ENCODE measurements at places on chromosomes 16 and 17.

DNA sequence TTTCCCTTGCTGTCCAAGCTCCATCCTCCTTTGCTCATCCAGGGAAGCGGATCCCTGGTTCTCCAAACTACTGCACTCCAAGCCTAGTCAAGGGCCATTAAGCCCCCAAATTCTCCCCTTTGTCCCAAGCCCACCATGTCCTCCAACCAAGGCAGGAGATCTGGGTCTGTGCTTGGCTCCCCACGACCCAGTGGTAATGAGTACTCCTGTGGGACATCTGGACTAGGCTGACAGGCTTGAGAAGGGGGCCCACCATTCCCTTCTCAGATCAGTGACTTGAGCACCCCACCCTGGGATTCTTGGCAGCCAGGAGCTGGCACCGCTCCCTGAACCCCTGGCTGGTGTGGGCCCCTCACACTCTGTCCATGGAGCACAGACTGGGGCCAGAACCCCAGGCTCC is 17.1 kb downstream of the OSBPL7 start:
- no peaks in the 10 kb centered on the region for H3K4me1 ChIP-seq
- H3K27me3 ChIP-seq = no peaks in the 10 kb centered on the region
- H3K4me3 ChIP-seq = no peak overlapping the region
- peaks cover 35% of the 10 kb centered on the region for H3K36me3 ChIP-seq
- no peak for DNase-seq

- no peak for DNase-seq
- no peaks in the 10 kb centered on the region for H3K27me3 ChIP-seq
- no peak overlapping the region for H3K27ac ChIP-seq
- no peaks in the 10 kb centered on the region for H3K4me1 ChIP-seq
Observed at GRCh38 chr17:60157487-60158040, 7.8 kb downstream of the CA4 start.

- peak overlapping the region; percentile 88 for H3K27ac ChIP-seq
- H3K27me3 ChIP-seq = no peaks in the 10 kb centered on the region
- H3K4me3 ChIP-seq = peak overlapping the region; percentile 76
- peaks cover 7% of the 10 kb centered on the region for H3K4me1 ChIP-seq
- DNase-seq = peak; percentile 80
- H3K36me3 ChIP-seq = no peaks in the 10 kb centered on the region
Observed at GRCh38 chr17:43125967-43126910, 1.1 kb upstream of the BRCA1 start.

DNA sequence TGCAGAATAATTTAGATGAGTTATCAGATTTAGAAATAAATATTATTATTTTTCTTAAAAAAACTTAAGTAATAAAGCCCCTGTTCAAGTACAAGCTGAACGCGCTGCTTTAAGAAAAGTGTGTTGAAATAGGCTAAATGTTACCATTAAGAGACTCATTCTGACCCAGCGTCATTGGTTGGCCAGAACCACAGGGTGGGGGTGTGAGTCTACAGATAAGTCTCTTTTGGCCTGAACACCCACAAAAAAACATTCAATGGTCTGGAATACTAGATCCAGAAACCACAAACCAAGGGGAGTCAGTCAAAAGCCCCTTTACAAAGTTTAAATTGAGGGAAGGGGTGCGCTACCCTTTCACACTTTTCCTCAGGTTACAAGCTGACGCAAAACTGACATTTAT is 776.1 kb downstream of the KCNJ2 start:
- no peaks in the 10 kb centered on the region for H3K27me3 ChIP-seq
- no peaks in the 10 kb centered on the region for H3K36me3 ChIP-seq
- DNase-seq = no peak
- H3K4me3 ChIP-seq = no peak overlapping the region
- no peaks in the 10 kb centered on the region for H3K4me1 ChIP-seq

- H3K27ac ChIP-seq = no peak overlapping the region
- no peak for DNase-seq
- H3K4me1 ChIP-seq = peaks cover 41% of the 10 kb centered on the region
Observed at GRCh38 chr16:85150331-85150940, 38.2 kb upstream of the CIBAR2 start.

DNA sequence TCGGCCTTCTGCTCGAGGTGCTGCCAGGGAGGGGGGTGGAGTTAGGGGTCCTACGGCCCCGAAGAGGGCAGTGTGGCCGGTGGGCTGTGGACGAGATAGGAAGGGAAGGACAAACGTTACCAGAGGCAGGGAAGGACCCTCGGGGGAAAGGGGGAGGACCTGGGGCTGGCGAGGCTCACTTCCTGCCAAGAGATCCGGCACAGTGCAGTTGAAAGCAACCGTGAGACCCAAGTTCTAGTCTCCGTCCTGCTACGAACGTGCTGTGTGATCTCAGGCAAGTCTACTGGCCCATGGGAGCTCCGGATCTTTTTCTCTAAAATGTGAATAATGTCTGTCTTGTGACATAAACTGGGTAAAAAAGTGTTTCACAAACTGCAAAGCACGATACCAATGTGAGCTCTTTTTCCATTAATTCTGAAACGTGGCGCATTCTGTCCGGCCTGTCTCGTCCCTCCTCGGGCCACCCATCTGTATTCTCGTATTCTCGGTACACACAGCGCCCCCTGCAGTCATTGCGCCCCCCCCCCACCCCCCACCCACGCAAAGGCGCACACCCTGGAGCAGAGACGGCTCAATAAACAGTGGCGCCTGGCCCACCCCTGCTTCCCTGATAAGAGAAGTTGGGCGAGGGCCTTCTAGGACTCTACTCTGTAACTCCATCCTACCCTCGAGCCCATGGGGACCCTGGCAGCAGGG is 8.8 kb downstream of the CYGB start:
- peak; percentile 84 for DNase-seq
- H3K4me3 ChIP-seq = peak overlapping the region; percentile 39
- H3K27ac ChIP-seq = peak overlapping the region; percentile 94
- H3K4me1 ChIP-seq = peaks cover 85% of the 10 kb centered on the region

GRCh38 chr16:87895641-87896141 is 26.4 kb upstream of the SLC7A5 start:
- H3K4me3 ChIP-seq = no peak overlapping the region
- H3K36me3 ChIP-seq = no peaks in the 10 kb centered on the region
- peak overlapping the region; percentile 48 for H3K27ac ChIP-seq
- no peaks in the 10 kb centered on the region for H3K27me3 ChIP-seq

- H3K27ac ChIP-seq = no peak overlapping the region
- no peak overlapping the region for H3K4me3 ChIP-seq
- DNase-seq = no peak
- no peaks in the 10 kb centered on the region for H3K36me3 ChIP-seq
- no peaks in the 10 kb centered on the region for H3K4me1 ChIP-seq
- no peaks in the 10 kb centered on the region for H3K27me3 ChIP-seq
Observed at GRCh38 chr17:62955841-62956352, 10.1 kb upstream of the TANC2 start.

GRCh38 chr16:83692224-83692623 is 115.6 kb upstream of the HSBP1 start:
- no peak for DNase-seq
- H3K36me3 ChIP-seq = no peaks in the 10 kb centered on the region
- no peak overlapping the region for H3K4me3 ChIP-seq
- H3K27me3 ChIP-seq = no peaks in the 10 kb centered on the region
- H3K27ac ChIP-seq = no peak overlapping the region

GRCh38 chr16:5463820-5464219 is 366.2 kb upstream of the EEF2KMT start:
- H3K27me3 ChIP-seq = no peaks in the 10 kb centered on the region
- DNase-seq = no peak
- H3K4me3 ChIP-seq = no peak overlapping the region
- H3K36me3 ChIP-seq = no peaks in the 10 kb centered on the region
- no peaks in the 10 kb centered on the region for H3K4me1 ChIP-seq
- no peak overlapping the region for H3K27ac ChIP-seq

- H3K27ac ChIP-seq = peak overlapping the region; percentile 94
- DNase-seq = peak; percentile 93
- H3K27me3 ChIP-seq = peaks cover 6% of the 10 kb centered on the region
- H3K4me1 ChIP-seq = peaks cover 63% of the 10 kb centered on the region
- peaks cover 44% of the 10 kb centered on the region for H3K36me3 ChIP-seq
Observed at GRCh38 chr16:29806641-29807425, 504 bp downstream of the MAZ start.

- no peak overlapping the region for H3K27ac ChIP-seq
- H3K4me1 ChIP-seq = peaks cover 8% of the 10 kb centered on the region
- DNase-seq = no peak
- H3K36me3 ChIP-seq = no peaks in the 10 kb centered on the region
- H3K27me3 ChIP-seq = no peaks in the 10 kb centered on the region
Observed at GRCh38 chr17:72592242-72592966, 471.6 kb downstream of the SOX9 start.

- no peaks in the 10 kb centered on the region for H3K4me1 ChIP-seq
- no peak overlapping the region for H3K4me3 ChIP-seq
- no peak for DNase-seq
- no peaks in the 10 kb centered on the region for H3K27me3 ChIP-seq
- H3K27ac ChIP-seq = no peak overlapping the region
Observed at GRCh38 chr17:48213797-48214196, 106.2 kb downstream of the SNX11 start.

DNA sequence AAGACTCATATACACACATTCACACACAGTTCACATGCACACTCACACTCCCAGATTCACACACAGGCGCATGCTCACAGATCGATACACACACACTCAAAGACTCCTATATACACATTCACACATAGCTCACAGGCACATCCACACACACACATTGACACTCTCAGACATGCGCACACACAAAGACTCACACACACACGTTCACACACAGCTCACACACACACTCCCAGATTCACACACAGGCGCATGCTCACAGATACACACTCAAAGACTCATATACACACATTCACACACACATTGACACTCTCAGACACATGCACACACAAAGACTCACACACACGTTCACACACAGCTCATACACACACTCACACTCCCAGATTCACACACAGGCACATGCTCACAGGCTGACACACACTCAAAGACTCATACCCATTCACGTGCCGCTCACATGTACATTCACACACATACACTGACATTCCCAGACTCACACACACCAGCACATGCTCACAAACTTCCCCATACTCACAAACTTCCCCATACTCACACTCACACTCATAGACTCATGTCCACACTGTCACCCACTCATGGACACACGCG is 25.6 kb upstream of the KRT17 start:
- no peak overlapping the region for H3K4me3 ChIP-seq
- no peak for DNase-seq
- H3K27ac ChIP-seq = no peak overlapping the region
- no peaks in the 10 kb centered on the region for H3K27me3 ChIP-seq
- no peaks in the 10 kb centered on the region for H3K36me3 ChIP-seq
- H3K4me1 ChIP-seq = peaks cover 34% of the 10 kb centered on the region

DNA sequence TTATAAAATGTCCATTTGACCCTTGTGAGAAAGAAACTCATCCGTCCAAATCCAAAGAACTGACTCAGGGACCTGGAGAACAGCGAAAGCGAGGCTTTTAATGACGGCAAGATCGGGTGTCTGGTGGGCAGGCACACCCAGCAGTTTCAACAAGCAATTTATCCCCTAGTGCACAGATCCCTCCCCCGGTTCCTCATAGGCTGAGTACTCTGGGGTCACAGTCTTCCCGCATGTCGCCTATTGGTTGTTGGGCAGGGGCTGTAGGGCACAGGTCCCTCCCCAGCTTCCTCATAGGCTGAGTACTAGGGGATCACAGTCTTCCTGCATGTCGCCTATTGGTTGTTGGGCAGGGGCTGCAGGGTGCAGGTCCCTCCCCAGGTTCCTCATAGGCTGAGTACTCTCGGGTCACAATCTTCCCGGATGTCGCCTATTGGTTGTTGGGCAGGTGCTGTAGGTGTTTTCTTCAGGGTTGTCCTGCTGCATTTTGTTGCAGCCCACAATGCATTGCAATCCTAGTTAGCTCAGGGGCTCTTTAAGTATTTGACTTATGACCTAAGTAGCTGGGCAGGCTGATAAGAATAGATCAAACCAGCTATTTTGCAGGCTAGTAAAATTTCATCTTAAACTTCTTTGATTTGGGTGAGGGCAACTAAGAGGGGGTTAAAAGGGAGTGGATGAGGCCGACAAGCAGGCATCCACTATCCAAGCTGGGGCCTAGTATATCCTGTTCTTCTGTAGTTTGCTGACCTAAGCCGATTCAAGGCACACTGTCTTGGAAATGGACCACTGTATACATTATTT is 3.6 kb upstream of the UTS2R start:
- H3K4me3 ChIP-seq = no peak overlapping the region
- peaks cover 32% of the 10 kb centered on the region for H3K27me3 ChIP-seq
- H3K36me3 ChIP-seq = no peaks in the 10 kb centered on the region
- DNase-seq = no peak

GRCh38 chr16:69397821-69398521 is 12.2 kb upstream of the TERF2 start:
- H3K4me1 ChIP-seq = peaks cover 46% of the 10 kb centered on the region
- H3K36me3 ChIP-seq = no peaks in the 10 kb centered on the region
- no peak overlapping the region for H3K4me3 ChIP-seq
- no peaks in the 10 kb centered on the region for H3K27me3 ChIP-seq

DNA sequence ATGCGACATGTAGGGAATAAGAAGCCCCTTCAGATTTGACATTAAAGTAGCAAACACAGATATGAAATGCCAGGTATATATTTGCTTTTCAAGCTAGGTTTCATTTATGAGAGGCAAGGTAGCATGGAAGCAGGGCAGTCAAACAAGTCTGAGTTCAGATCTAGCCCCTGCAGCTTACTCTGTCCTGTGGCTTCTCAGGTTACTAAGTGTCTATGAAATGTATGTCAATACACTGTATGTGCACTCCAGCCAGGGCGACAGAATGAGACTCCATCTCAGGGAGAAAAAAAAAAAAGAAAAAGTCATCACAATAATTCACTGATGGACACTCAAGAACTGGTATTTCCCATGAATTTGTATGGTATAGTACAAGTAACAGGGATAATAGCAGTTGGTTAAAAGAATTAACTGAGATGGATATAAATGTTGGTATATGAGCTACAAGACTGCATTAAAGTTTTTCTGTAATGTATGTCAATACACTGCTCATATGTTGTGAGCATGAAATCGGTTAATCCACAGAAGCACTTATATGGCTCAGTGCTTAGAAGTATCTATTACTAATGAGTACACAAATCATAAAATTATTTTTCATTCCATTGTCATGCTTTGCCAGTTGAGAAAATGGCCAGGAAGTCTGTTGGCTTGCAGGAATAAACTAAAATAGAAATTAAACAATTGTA is 2.9 kb upstream of the WSB1 start:
- H3K27ac ChIP-seq = no peak overlapping the region
- H3K4me3 ChIP-seq = no peak overlapping the region
- no peaks in the 10 kb centered on the region for H3K36me3 ChIP-seq
- peaks cover 17% of the 10 kb centered on the region for H3K4me1 ChIP-seq
- H3K27me3 ChIP-seq = no peaks in the 10 kb centered on the region

Measured in spleen (tissue), 13 donors.